HFFc6 (cell line): ENCODE measurements at places on chromosomes 2 and 18. TPM values are rescaled to one million over a fixed set of nuclear protein-coding genes. Genes with fewer than 3 reads are reported as not detected.

GRCh38 chr2:175111200-175111657 is 56.8 kb downstream of the ATF2 start:
- peak; percentile 63 for DNase-seq

DNA sequence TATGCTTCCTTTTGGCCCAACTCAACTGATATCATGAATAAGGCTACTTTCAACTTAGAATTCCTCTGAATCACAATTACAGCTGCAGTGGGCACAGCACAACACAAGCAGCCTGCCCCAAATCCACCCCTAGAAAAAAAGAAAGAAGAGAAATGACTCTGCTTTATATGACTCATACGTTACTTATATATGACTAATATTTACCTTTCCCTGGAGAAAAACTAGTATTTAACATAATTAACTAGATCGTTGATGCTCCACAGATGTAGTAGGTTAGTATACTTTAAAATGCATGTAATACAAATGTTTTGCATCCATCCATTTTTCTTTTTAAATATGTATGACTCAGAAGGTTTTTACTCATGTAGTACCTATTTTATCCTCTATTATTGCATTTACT is 133.3 kb upstream of the UNC80 start:
- peak; percentile 57 for DNase-seq

The G6PC2 gene
- total RNA-seq: not detected in 3 replicates

- no peak for DNase-seq
These were observed 128.5 kb downstream of the DOK6 start for GRCh38 chr18:69529151-69529550.

The UGT1A3 gene
- not detected in 2 replicates for total RNA-seq

DNA sequence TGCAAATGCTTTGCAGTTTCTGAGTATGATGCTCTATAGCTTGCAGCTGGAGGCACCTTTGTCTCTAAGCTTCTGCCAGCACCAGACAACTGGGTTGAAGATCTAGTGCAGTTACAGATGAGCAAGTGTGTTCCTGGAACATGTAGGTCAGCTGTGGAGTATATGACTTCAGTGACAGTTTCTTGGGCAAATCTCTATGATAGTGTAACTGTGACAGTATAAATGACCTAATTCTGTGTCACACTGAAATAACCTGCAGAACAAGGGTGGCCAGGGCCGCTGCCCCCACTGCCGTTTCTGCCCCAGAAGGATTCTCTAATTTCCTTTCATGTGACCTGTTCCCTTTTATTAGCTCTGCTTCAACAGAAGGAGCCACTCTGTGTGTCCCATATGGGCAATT is 145.3 kb upstream of the DAPL1 start:
- no peak for DNase-seq

GRCh38 chr2:216004697-216005283 is 8.6 kb downstream of the MREG start:
- no peak for DNase-seq

The LRATD1 gene
- 0.07 TPM in 1 of 3 replicates, not detected in the others for total RNA-seq

The KLF7 gene
- 30.7 to 35.0 TPM (median 31.9 TPM) in 3 replicates for total RNA-seq

DNA sequence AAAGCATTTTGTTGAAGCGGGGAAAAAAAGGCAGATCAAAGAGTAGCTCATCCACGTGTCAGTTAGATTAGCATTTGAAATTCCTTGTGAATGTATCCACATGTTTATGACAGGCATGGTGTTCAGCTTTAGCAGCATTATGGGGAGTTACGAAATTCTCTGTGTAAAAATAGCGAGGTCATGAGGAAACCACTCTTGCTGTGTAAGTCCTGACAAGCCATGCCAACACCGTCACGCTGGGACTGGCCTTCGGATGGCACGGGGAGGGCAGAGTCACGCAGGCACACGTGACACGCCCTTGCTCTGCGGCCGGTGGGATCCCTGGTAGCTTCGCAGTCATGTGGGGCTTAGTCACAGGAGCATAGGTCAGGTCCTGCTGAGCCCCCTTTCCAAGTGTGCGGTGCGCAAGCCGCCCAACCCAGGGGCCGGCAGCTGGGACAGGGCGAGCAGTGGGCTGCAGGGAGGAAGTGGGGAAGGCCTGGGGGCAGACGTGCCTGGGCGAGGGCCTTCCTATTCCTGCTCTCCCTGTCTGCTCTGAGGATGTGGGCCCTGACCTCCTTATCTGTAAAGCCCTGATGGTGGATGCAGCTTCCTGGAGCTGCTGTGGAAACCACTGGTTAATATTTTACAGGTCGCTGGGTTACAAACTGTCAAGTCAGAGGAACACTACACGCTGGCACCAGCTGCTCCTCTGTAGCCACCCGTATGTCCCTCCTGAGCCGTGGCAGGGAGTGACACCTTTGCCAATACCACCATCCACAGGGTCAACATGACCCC is 18.0 kb downstream of the MBP start:
- peak; percentile 52 for DNase-seq
